Stimulated activated CD4-positive, alpha-beta T cell treated with anti-CD3 and anti-CD28 coated beads, TNF-alpha, amount 100 ng/mL, for 4 hours (primary cell): ENCODE measurements at places on chromosomes 1 and 21.
A peak's percentile ranks its signal among the peaks of the same experiment; 100 is the strongest.

GRCh38 chr21:33268393-33268736 is 2.2 kb downstream of the IL10RB start:
- DNase-seq, result no peak

GRCh38 chr1:86741947-86742572 is 37.7 kb downstream of the SH3GLB1 start:
- no peak for DNase-seq

DNA sequence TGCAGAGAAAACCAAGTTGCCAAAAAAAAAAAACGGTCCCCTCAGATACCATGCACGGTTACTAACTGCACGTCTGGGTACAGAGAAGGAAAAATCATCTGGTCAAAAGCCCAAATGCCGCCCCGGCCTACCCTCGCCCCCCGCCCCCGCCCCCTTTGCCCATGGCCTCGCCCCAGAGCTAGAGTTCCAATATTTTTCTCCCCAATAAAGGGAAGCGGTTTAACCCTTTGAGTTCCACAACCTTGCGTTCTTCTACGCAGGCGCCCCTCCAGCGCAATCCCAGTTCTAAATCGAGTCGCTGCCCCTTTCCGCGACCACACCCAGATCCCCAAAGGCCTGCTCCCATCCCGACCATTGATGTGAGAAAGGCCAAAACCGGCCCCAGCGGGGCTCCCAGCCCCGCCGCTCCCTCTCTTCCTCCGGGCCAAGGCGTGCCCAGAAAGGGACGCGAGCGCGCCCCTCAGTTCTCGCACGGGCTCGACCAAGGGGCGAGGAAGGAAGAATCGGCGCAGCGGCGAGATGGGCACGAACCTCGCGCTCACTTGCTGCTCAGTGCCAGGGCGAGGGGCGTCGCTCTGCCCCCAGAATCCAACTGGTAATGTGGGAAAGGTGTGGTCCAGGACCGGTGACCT is 797 bp downstream of the WDR47 start:
- peak; percentile 9 for DNase-seq

DNA sequence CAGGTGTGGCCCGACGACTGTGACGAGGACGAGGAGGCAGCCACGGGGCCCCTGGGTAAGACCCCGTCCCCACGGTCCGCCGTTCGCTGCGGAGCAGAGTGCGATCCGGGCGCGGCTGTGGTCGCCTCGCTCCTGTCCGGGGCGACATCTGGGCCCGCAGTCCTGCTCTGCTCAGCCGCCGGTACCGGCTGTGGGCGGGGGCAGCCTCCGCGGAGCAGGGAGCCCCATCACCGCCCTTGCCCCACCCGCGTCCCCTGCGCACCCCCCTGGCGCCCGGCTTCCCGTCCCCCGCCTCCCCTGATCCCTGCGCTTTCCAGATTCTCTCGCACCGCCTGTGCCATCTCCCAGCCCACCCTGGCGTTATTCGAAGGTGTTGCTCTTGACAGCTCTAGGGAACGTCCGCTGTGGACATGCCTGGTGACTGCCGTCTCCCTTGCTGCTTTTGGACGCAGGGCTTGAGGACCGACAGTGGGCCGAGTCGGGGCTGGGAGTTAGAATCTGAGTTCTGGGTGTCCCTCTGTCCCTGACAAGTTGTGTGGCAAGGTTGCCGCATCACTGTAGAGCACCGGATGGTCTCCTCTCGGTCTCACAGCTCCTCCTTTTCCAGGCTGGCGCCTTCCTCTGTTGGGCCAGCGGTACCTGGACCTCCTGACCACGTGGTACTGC is 596 bp downstream of the TOR3A start:
- DNase-seq, result no peak

DNA sequence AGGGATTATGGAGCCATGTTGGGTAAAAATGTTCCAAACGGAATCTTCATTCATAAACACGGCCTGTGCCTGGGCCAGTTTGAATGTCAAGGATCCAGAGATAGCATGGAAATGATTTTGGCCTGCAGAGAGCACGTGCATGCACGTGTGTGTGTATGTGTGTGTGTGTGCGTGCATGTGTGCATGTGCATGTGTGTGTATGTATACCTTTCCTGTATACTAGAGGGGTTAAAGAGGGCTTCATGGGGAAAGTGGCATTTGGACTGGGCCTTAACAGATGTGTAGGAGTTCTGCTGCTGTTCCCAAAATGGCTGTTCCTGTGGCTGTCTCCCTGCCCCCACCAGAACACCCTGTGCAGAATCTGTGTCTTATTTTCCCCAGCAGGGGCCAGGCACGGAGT is 21.7 kb downstream of the TTC39A start:
- DNase-seq, result no peak

GRCh38 chr1:171784784-171785183 is 3.3 kb downstream of the METTL13 start:
- no peak for DNase-seq

- DNase-seq, result no peak
Measured at GRCh38 chr1:77313491-77313890, 31.7 kb downstream of the AK5 start.

GRCh38 chr1:21783679-21784603 is 992 bp upstream of the USP48 start:
- DNase-seq, result no peak

GRCh38 chr1:39326836-39327235 is 122.3 kb downstream of the MACF1 start:
- DNase-seq, result no peak

DNA sequence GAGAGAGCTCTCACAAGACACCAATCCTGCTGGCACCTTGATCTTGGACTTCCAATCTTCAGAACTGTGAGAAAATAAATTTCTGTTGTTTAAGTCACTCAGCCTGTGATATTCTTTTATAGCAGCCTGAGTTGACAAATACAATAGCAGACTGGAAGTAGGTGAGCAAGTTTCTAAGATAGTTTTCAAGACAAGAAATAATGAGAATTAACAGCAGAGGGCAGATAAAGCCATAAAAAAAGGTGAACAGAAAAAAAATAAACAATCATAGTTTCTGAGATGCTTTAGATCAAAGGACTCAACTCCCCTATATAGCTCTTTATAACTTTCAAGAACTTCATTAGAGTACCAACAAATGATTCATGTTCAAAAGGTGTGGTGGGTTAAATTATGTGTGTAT is 119.8 kb downstream of the PLPPR5 start:
- no peak for DNase-seq

DNA sequence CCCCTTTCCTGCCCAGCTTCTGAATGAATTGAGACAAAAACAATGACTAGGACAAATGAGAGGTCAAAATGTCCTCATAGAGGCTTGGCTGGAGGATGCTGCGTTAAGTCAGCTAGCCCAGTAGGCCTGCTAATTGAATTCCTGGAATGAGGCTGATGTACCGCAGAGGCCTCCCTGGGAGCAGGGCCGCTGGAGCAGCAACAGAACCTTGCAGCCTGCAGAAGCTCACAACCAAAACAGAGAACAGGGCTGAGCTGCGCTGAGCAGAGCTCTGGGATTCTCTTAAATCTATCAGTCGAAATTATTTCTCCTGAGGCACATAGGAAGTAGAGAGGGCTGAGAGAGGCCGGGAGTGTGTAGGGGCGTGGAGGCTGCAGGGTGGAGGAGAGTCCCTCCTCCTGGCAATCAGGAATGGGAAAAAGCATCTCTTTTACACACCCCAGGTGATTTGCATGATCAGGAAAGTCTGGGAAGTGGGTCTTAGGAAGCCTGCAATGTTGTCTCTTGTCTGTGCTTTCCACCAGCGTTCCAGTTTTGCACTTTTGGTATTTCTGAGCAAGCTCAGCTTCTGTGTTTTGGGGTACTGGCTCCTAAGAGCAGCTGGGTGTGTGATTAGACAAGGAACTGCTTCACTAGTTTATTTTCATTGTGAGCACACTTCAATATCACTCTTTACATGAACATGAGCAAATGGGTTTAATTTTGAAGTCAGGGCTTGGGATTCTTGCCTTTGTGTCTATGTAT is 66.5 kb downstream of the RYR2 start:
- DNase-seq, result no peak

DNA sequence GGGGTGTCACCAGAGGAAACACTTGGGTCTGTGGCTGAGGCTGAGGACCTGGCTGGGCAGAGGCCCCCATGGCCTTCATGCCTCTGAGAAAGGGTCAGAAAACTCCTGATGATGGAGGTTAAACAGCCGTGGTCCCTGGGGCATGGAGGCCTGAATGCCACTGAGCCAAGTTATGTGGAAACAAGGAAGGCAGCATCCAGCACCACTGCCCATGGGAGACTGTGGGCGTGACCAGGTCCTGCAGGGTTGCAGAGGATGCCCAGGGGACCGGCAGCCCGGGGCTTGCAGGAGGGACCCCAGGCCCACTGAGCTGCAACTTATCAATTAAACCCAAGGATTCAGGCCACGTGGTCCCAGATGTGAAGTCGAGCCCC is 18.9 kb upstream of the COL6A2 start:
- DNase-seq, result no peak

DNA sequence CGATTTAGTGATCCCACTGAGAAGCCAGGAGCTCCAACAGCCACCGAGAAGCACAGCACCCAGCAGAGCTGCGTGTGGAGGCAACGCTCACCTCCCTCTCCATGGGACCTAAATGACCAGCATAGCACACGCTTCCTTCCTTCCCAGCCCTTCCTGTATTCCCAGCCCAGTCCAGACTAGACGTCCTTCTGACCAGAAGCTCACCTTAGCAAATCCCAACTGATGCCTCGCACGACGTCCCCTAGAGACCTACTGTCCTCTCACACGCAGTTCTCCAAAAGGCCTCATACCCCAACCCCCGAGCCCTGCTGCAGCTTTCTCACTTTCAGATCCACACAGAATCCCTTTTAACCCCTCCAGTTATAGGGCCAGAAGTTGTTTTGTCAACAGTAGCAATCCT is 132.4 kb downstream of the SLC45A1 start:
- no peak for DNase-seq

GRCh38 chr1:231508497-231508896 is 20.0 kb upstream of the TSNAX start:
- DNase-seq, result no peak

GRCh38 chr1:232650845-232651244 is 20.9 kb upstream of the SIPA1L2 start:
- no peak for DNase-seq

DNA sequence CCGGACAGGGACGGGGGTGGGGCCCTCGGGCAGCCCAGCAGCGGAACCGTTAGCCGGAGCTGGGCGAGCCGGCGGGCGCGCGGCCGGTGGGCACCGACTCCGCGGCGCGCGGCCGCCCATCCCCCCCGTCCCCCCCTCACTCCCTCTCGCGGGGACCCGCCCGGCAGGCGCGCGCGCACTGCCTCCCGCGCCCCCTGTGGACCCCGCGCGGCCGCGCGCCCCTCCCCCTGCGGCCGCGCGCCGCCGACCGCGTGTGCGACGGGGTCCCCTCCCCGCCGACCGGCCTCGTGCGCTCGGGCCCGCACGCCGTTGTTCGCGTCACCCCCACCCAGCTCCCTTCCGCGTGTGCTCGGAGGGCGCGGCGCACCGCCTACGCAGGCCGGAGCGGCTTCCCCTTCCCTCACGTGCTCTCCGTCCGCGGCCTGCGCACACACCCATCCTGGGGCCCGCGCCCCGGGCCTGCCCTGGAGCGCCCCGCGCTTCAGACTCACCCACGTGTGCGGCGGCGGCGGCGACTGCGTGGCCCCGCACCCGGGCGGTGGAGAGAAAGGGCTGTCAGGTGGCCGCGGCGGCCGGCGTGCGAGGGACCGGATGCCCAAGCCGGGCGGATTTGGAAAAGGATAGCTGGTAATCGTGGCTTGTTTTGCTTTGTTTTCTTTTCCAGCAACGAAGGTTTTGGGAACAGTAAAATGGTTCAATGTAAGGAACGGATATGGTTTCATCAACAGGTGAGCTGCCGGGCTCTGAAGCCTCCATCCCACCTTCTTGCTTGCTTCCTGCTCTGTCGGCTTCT is 717 bp downstream of the YBX1 start:
- DNase-seq, result peak; percentile 49

DNA sequence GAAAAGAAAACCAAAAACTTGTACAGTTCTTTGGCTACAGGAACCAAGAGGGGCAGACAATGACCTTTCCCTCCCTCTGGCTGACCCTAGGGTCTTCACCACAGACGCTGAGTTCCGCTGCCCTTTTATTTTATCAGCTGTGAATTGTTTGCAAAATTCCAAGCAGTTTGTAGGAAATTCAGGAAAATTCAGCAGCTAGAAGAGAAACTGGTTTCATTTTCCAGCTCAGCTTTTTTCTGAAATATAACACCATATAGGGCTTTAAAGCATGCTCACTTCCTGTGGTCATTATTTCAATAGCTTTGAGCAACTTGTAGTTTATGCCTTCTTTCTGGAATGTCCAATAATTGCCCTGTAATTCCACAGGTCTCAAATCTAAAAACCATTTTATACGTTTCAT is 5.5 kb upstream of the PIK3R3 start:
- DNase-seq, result no peak

GRCh38 chr1:209597499-209597898 is 14.0 kb downstream of the CAMK1G start:
- no peak for DNase-seq

DNA sequence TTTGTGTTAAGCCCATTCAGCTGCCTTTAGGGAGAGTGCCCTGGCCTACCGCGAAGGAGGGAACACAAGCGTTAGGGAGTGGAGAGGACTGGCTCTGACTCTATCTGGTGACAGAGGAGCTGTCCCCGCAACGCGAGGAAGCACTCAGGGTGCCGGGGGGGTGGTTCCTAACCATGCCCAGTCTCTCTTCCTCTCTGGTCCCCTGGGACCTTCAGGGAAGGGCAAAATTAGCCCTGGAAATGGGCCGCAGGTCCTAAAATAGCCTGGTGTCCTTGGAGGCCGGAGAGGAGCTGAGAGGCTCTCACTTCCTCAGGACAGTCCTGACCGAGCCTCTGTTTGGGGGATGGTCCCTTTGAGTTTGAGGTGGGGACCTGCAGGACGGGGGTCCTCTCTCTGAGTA is 5.8 kb downstream of the SLC45A1 start:
- no peak for DNase-seq

DNA sequence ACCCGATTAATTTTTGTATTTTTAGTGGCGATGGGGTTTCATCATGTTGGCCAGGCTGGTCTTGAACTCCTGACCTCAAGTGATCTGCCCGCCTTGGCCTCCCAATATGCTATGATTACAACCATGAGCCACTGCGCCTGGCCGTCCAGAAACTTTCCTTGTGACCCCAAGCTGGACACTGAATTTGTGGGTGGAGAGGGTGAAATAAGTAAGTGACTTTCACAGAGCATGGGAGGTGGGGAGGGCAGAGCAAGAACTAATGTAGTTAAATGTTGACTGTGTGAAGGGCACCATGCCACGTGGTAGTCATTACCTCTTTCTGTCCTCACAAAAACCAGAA is 2.7 kb upstream of the UTP11 start:
- no peak for DNase-seq

- DNase-seq, result no peak
Measured at GRCh38 chr1:1402072-1402900, 3.2 kb upstream of the CCNL2 start.

DNA sequence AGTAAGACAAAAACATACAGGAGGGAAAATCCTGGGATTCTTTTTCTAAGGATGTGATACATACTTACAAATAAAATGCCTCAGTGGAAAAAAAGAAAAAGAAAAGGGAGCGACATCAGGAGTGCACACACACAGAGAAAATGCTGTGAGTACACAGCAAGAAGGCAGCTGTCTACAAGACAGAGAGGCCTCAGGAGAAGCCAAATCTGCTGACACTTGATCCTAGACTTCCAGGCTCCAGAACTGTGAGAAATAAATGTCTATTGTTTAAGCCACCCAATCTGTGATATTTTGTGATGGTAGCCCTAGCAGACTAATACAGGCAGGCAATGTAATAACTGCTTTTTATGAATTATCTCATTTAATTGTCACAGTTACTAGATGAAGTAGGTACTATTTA is 17.0 kb upstream of the TRIM45 start:
- no peak for DNase-seq
